ENCODE measurements at places on chromosomes 3 and 15.

DNA sequence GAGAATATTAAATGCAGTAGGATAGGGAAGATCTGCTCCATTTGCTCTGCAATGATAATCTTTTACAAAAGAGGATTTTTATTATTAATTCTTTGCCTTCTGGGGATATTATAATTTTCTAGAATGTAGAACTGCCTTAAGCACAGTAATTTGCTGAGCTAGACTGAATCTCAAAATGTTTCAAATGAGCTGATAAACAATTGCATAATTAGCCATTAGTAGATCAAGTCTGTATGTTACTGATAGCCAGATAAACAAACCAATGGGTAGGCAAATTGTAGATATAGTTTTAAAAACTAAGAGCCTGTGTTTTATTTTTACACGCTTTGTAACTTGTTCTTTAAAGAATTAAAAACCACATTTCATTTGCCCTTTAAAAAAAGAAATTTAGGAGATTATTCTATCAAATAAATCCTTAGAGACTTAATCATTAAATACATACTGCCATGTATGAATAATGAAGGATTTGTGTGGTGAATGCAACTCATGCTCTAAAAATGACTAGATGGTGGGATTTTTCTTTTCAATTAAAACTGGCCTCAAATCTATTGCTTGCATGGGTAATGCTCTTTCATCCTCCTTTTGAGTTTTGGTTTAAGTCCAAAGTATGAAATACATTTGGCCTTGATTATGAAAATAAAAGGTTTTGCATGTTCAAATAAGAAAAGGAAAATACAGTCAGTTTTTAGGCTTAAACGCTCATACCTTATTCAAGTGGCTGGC is 32.6 kb upstream of the NANOGP8 start:
- no peak for DNase-seq

- no peak for DNase-seq
Measured at GRCh38 chr3:63493101-63493500, 159.4 kb upstream of the SNTN start.

- no peak for DNase-seq
Measured at GRCh38 chr3:99666201-99666600, 27.8 kb downstream of the COL8A1 start.

DNA sequence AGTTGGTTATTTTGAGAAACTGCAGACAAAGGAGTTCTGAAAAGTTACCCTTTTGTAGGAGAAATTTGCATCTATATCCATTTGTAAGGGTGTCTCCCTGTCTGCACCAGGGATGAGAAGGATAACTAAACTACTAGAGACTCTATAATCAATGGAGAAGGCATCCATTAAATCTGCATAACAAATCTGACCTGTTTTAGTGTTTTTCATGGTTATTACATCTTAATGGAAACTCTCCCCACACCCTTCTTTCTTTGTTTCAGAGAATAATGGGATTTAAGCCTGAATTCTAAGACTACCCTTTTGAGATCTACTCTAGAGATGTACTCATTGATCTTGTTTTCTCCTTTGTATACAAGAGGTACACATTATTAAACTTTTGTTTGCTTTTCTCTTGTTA is 82.0 kb upstream of the DAZL start:
- no peak for DNase-seq

- no peak for DNase-seq
Measured at GRCh38 chr15:72492733-72493132, 18.6 kb downstream of the ARIH1 start.

GRCh38 chr3:65751123-65751700 is 287.5 kb downstream of the MAGI1 start:
- no peak for DNase-seq

DNA sequence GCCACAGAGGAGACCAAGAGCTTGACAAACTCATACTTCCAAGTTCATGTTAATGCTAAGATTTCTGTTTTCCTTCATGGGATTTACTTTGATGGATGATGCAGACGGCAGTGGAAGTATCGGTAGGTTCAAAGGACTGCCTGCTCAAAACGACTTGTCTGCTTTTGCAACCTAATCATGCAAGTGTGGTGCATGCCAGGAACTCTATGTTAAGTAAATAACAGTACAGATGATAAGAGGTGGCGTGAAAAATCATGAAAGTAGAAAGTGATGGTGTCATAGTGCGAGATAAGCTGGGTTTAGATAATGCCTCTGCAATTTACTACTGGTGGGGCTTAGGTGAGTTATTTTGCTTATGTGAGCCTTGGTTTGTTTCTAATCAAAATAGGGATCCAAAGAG is 14.7 kb upstream of the LMCD1 start:
- no peak for DNase-seq

GRCh38 chr3:41575724-41576123 is 376.4 kb downstream of the CTNNB1 start:
- no peak for DNase-seq

DNA sequence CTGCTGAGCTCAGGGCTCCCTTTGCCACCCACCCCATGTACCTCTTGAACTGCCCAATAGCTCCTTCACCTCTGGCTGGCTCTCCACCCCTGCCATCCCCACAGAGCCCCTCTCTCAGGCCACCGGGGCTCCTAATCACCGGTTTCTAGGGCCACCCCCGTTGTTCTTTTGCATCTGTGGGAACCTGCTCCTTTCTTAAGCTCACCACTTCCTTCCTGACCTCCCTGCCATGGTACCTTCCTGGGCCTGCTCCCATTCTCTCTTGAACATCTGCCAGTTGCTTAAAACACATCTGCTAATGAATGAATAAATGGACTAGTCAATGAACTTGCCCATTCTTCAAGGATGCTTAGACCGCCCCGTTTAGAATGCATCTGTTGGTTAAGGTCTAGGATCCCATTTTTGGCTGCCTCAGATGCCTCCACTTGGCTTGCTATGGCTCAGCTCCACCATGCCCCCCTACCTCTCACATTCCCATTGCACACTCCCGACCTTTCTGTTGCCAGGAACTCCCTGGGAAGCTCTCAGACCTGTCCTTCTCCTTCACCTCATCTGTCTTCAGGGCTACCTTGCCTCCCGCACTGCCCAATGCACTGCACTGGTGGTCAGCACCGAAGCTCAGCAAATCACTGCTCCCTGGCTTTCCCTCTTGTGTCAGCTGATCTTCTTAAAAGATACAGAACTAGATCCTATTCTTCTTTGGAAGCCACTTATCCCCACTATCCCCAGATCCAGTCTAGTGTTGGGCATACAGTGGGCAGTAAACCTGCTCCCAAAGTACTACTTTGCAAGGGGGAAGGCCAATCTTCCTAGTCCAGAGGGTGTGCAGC is 9.1 kb downstream of the AMOTL2 start:
- no peak for DNase-seq

DNA sequence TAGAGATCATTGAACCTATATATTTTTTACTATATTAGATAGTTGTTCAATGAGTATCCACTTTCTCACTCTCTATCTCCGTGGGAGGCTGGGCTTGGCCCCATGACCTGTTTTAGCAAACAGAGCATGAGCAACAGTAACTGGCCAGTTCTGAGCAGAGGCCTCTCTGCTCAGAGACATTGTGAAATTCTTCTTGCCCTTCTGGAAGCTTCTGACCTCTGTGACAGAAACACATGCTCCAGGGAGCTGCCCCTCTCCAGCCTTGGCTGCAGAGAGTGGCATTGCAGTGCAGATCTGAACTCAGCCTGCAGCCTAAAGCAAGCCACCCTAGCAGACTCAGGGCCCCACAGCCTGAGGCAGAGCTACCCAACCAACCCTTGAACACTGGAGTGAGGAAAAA is 20.5 kb downstream of the FAM240A start:
- no peak for DNase-seq

- DNase-seq: no peak
Measured at GRCh38 chr15:30068326-30068725, 14.4 kb upstream of the GOLGA8J start.

GRCh38 chr3:98545940-98546339 is 14.2 kb downstream of the GPR15 start:
- DNase-seq: no peak

GRCh38 chr3:30341851-30342250 is 264.6 kb upstream of the TGFBR2 start:
- no peak for DNase-seq

DNA sequence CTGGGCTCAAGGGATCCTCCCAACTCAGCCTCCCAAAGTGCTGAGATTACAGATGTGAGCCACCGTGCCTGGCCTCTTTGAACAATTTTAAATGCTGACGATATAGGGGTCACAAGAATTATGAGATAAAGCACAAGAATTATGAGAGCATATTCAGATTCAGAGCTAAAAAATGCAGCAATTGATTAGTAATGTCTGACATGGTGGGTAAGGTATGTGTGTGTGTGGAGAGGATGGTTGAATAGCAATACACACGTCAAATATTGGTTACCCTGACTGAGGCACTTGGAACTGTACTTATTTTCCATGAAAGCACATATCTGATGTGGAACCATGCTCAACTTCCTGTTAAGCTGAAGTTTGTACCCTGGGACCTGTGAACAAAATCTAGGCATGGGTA is 115.6 kb downstream of the EOMES start:
- DNase-seq: no peak

DNA sequence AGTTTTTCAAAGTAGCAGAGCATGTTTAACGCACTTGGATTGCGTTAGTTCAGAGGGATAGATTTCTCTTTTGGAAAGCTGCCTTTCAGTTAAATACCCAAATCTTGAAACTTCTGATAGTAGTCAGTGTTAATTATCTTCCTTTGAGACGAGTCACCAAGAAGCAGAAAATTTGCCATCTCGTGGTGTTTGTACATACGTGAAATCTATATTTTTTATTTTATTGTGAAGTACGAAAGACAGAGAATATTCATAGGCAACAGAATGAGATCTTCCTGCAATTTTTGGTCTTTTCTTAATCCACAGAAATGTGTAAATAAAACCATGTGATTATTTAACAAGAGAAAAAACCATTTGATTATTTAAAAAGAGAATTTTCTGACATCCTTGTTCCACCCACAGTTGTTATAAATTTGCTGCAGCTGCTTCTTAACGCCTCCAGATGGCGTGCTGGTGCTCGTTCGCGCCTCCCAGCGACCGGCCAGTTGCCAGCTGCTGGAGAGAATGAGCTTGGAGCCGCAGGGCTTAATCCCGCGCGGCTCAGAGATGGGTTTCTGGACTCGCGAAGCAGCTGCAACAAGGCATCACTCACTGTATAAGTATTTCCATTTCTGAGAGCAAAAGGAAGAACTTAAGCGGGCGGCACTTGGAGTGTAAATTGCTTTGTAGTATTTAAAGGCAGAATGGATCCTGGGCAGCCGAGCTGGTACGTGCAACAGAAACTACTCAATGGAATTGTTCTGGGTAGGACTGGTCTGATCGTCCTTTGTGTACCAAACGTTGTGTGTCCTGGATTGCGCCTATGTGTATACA is 10.5 kb upstream of the SLITRK3 start:
- peak; percentile 11 for DNase-seq

DNA sequence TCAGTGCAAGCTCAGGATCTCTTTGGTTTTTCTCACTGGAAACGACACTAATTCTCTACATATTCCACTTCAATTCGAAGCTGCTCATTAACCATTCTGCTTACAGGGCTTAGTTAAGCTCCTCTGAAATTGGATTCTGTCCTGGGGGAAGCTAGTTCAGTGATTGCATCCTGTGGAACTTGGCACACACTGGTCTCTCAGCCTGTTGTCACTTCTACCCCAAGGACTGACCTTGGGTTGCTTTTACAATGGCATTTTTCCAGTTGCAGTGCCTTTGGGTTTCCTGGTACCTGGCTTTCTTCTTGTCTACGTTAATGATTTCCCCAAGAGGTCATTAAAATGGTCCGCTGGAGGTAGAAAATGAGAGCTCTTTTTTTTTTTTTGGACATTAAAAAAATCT is 33.3 kb upstream of the GABRB3 start:
- no peak for DNase-seq

- DNase-seq: no peak
Measured at GRCh38 chr15:33960549-33960935, 7.8 kb upstream of the CHRM5 start.

DNA sequence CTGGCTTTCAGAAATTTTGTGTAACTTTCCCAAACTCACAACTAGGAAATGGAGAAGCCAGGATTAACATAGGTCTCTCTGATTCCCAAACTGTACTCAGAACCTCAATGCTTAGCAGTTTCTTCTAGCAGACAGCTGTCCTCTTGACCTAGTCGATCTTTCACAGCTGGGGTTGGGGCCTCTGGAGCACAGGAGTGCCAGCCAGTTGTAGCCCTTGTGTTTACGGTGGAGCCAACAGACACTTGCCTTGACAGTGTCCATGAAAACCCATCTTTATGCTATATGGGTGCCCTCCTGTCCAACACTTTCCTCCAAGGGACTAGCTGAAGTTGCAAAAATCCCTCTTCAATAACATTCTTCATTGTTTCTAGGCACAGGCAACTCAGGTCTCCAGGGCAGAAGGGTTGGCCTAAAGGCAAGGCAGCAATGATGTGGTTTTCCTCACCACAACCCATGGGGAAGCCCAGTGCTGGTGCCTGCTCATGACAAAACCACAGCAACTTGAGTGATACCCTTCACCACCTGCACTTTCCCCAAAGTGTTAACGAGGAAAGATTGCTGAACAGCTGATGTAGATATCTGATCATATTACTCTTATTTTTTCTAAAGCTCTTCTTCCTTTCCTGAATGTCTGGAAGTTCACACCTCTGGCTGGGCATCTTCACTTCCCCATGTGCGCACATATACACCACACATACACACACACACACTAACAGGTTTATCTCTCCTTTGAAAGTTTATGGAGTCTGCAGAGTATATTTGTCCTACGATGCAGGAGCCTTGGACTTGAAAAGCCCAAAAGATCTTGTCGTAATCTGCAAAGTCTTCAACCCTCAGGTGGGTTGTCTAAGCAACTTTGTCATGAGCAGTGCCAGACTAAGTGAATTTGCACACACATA is 11.0 kb upstream of the KNG1 start:
- DNase-seq: peak; percentile 11

GRCh38 chr3:101091489-101091888 is 98.3 kb upstream of the ABI3BP start:
- no peak for DNase-seq

- DNase-seq: no peak
Measured at GRCh38 chr3:124094496-124094895, 102.6 kb upstream of the ROPN1 start.

DNA sequence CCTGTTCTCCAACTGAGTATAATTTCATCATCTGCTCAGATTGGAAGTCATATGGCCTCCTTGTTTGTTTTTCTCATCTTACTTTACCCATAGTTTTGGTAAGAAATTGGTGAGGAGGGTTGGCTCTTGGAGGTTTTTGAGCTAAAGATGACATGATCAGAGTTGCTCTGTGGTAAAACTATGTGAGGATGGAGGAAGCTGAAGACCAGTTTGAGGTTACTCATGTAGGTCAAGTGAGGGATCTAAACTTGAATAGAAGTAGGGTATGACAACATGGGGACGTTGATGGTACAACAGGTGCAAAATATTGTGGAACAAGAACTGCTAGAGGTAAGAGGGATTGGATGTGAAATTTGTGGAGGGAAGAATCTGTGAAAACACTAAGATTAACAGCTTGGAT is 87.7 kb upstream of the NEO1 start:
- no peak for DNase-seq

- no peak for DNase-seq
Measured at GRCh38 chr3:191314109-191314728, 15.0 kb upstream of the CCDC50 start.

- DNase-seq: no peak
Measured at GRCh38 chr3:159852821-159853505, 135.7 kb upstream of the IL12A start.

- DNase-seq: no peak
Measured at GRCh38 chr3:172856795-172857742, 106.5 kb downstream of the ECT2 start.

GRCh38 chr3:187648177-187648576 is 22.0 kb downstream of the SST start:
- DNase-seq: no peak

- DNase-seq: no peak
Measured at GRCh38 chr3:102206511-102207031, 228.2 kb upstream of the ZPLD1 start.

All from stimulated activated CD4-positive, alpha-beta T cell treated with anti-CD3 and anti-CD28 coated beads, Interleukin-12 subunit alpha, Interleukin-12 subunit beta, amount 100 ng/mL, for 24 hours (primary cell).